ENCODE measurements at places on chromosomes 6 and 20.

GRCh38 chr6:26532699-26533531 is 5.3 kb upstream of the HMGN4 start:
- peak; percentile 96 for DNase-seq

DNA sequence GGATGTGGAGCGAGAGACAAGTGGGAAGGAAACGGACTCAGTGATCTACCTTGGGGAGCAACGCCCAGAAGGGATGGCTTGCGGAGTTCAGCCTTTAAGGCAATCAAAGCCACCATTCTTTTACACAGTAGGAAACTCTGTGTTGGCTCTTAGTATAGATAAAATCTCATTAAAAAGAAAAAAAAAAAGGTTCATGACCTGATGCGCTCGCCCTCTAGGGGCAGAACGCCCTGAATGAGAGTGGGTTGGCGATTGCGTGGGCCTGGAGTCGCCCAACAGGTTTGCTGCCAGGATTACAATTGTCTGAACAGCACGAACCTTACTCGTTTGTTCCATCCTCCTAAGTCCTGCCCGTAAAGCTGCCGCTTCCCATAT is 1.2 kb downstream of the TPD52L1 start:
- DNase-seq = peak; percentile 11

DNA sequence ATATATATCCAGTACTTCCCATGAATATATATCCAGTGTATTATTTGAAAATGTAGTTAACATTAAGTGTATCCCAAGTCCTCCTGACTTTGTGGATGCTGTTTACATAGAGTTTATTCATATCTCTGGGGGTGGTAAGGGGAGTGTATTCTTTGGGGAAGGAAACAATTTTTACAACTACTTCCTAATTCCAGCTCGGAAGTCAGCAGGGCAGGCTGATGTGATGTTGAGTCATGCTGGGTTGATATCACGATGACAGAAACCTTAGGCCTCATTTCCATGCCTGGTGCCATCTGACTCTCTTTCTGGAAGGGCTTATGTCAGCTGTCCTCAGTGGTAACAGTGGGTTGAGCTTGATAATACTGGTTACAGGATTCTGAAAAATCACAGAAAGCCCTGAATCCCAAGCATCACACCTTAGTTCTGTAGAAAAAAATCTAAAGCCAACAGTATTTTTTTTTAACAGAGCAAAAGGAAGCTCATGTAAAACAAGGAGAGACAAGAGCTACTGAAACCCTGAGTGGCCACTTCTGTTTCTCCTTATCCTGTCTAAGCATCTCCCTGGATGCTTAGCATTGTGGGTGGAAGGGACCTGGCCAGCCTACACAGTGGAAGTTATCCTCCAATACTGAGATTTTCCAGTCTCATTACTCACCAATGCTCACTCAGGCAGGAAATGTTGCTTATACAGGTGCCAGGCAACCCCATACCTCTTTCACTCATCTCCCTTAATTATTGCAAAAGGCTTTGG is 75.2 kb upstream of the IYD start:
- no peak for DNase-seq

DNA sequence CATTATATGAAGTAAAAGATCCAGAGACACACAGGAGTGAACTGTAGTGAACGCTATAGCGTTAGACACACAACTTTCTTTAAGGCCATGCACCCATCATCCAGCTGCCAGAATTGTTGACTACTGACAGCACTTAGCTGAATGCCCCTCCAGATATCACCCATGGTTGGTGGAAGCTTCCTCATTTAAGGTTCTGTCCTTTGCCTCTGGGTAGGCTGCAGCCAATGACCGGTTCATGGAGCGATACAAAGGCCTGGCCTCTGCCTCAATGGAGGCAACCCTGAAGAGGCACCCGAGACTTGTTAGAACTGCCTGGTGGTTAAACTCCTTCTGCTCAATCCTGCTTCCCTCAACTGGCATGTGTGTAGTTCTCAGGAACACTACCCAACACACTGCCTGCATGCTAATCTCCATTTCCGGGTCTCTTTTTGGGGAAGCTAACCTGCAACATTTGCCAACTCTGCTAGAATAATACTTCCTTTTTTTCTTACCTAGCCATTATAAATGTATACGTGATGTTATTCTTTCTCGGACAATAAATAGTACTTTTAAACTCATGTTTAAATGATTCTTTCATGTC is 49.8 kb upstream of the THEMIS start:
- DNase-seq = no peak

DNA sequence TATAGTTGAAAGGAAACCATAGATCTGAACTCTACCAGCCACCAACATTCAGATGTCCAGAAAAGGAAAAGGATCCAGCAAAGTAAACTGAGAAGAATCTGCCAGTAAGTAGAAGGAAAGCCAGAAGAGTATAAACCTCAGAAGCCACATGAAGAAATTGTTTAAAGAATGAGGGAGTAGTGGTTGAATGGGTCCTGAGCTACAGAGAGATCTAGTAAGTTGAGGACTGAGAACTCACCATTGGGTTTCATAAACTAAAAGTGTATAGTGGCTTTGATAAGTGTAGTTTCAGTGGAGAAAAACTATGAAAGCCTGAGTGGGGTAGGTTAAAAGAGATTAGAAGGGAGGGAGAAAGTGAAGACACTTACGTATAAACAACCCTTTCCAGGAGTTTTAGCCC is 32.0 kb upstream of the SUMO4 start:
- no peak for DNase-seq

DNA sequence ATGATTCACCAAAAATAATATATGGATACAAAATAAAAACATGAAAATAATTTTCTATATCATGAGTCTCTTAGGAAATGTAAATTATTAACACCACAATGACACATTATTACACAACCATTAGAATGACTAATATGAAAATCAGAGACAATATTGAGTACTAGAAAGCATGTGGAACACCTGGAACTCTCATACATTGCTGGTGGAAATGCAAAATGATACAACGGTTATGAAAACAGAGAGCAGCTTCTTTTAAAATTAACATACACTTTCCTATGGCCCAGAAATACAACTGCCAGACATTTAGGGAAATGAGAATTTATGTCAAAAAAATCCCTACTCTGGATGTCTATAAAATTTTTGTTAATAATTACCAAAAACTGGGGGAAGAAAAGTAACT is 853.3 kb upstream of the MAN1A1 start:
- no peak for DNase-seq

DNA sequence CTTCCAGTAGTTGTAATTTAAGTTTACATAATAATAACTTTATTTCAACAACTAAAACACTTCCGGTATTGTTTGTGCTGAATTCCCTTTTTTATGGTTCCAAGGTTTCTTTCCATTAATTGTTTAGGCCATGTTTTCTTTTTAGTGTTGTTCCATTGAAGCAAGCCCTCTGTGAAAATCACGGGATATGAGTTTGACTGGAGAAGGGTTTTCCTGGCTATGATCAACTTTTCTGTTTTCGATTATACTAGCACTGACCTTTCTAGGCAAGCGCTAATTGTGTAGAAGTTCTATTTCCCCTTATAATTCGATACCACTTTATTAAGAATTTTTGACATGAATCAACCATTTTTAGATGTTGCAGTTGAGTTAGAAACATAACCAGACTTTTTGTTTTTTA is 2.4 kb downstream of the LAMA2 start:
- DNase-seq = no peak

GRCh38 chr6:21987501-21987957 is 309.3 kb downstream of the PRL start:
- DNase-seq = no peak

GRCh38 chr6:37381579-37381978 is 27.8 kb downstream of the RNF8 start:
- peak; percentile 3 for DNase-seq

- DNase-seq = no peak
These were observed 36.8 kb downstream of the ZFAND3 start for GRCh38 chr6:37856285-37856684.

DNA sequence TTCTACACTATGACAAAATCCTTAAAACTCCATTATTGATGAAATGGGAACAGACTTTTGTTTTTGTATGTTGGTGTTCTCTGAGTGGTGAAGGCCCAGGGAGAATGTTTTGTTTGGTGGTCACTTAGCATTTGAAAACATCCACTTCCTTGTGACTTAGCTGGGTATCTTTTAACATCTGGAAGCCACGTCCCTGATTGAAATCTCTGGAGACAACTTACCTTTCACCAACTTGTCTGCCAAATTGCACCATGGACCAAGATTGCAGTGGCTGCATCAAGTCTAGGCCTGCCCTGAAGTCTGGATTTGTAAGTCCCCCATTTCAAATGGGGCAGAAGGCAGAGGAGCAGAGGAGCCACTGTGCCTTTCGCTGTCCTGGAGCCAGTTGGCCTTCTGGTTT is 534 bp upstream of the EFCAB8 start:
- DNase-seq = no peak

GRCh38 chr6:44045672-44046015 is 81.6 kb downstream of the MRPL14 start:
- DNase-seq = no peak

GRCh38 chr20:38298768-38299288 is 5.1 kb upstream of the BPI start:
- DNase-seq = no peak

GRCh38 chr6:130381459-130382380 is 15.9 kb downstream of the TMEM200A start:
- DNase-seq = no peak

GRCh38 chr6:33418690-33419291 is 884 bp upstream of the CUTA start:
- peak; percentile 70 for DNase-seq

GRCh38 chr20:63186528-63187316 is 29.2 kb downstream of the YTHDF1 start:
- DNase-seq = no peak

DNA sequence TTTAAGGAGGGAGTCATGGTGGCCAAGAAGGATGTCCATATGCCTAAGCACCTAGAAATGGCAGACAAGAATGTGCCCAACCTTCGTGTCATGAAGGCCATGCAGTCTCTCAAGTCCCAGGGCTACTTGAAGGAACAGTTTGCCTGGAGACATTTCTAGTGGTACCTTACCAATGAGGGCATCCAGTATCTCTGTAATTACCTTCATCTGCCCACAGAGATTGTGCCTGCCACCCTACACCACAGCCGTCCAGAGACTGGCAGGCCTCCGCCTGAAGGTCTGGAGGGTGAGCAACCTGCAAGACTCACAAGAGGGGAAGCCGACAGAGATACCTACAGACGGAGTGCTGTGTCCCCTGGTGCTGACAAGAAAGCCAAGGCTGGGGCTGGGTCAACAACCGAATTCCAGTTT is 115.0 kb downstream of the HFE start:
- DNase-seq = no peak

DNA sequence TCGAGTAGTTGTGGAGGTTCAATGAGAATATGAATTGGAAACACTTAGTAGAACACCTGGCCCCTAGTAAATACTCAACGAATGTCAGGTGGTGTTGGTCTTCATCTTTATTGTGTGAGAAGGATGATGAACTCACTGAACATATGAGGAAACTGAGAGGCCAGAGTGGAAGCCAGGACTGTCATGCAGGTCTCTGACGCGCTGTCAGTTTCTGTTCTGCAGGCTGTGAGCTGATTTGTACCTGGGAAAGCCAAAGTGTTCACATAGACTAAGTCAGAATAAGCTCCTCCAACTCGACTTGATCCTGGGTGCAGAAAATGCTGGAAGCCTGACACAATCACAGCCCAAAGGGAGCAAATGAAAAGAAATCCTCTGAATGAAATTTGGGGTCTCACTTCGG is 222.2 kb downstream of the LY86 start:
- DNase-seq = no peak

DNA sequence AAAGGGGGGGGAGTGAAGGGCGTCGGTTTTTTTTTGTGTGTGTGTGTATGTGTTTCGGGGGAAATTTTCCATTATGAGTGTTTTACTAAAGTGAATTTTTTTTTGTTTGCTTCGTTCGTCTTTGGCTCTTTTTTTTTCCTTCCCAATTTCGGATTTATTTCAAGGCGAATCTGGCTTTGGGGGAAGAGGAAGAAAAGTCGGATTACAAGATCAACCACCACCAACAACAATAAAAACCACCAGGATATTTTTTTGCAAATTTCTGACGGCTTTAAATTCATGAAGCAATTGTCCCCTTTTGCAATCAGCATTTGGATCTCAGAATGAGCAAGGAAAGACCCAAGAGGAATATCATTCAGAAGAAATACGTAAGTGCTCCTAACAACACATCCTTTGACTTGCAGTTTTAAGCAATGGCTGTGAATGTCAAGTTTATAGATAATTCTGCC is 372 bp downstream of the JARID2 start:
- no peak for DNase-seq

DNA sequence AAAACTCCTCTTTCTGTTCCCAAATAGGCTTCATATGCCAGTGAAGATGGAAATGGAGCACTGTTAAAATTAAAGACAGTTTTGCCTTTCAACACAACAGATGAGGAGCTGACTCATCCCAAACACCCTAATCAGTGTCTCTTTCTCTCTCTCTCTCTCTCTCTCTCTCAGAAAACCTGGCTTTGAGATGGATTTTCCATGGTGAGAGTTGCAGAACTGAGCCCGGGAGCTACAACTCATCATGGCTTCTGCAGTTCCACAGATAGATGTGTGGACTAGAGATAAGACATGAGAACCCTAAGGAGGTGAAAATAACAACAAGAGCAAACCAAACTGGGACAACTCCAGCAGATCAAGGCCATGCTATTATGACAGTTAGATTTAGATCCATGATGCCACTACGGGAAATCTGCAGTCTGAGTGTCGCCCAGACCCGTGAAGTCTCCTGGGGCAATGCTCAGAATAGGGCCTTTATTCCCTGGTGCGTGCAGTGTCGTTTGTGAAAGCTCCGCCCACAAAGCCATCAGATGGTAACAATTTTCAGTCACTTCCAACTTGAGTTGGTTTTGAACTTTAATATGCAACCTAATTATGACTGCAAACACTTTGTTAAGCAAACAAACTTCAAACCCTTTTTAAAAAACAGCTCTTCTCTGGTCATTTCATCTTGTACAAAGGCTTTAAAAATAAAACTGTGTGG is 338.2 kb upstream of the PREP start:
- no peak for DNase-seq

- DNase-seq = peak; percentile 54
These were observed 55.0 kb downstream of the GNAS start for GRCh38 chr20:58907320-58908137.

DNA sequence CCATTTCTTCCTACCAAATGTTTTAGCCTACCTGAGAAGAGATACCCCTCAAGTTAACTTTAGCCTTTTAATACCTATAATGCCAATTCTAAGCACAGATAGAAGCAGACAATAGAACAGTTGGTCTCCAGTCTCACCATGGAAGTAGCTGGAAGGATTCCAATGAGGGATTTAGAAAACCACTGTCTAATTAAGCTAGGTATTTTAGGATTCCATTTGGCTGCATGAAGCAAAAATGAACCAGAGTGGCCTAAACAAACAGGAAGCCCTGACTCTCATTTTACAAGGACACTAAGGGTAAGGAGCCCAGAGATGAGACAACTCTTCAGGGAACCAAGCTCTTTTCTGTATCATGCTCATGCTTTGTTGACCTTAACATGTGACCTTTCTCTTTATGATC is 199.2 kb downstream of the ALDH8A1 start:
- no peak for DNase-seq

GRCh38 chr6:81906709-81907204 is 154.3 kb upstream of the TENT5A start:
- no peak for DNase-seq

- no peak for DNase-seq
These were observed 22.1 kb upstream of the EYA2 start for GRCh38 chr20:46872328-46873211.

GRCh38 chr6:83403191-83403590 is 27.7 kb downstream of the ME1 start:
- DNase-seq = no peak

All from activated CD4-positive, alpha-beta T cell treated with anti-CD3 and anti-CD28 coated beads, Interleukin-2, amount 50 U/mL, for 48 hours (primary cell).